ENCODE measurements at places on chromosomes 4 and X. TPM values are rescaled to one million over a fixed set of nuclear protein-coding genes. Genes with fewer than 3 reads are reported as not detected.

GRCh38 chrX:66200855-66201795 is 37.1 kb downstream of the HEPH start:
- H3K4me3 ChIP-seq = no peak overlapping the region
- H3K27ac ChIP-seq = no peak overlapping the region
- no peaks in the 10 kb centered on the region for H3K4me1 ChIP-seq
- no peaks in the 10 kb centered on the region for H3K27me3 ChIP-seq
- DNase-seq = no peak
- no peaks in the 10 kb centered on the region for H3K36me3 ChIP-seq

DNA sequence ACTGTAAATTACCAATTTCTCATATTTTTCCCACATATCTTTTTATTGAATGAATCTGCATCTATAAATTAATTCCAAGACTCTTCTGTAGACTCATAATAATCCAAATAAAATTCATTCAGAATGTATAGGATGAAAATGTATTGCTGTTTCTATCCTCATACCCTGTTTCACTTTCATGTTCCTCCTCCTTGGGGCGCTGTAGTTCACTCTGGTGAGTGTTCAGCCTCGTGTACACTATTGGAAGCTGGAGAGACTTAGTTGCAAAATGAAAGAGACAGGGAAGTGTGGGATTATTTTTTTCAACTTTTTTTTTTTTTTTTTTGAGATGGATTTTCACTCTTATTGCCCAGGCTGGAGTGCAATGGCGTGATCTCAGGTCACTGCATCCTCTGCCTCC is 296.1 kb downstream of the TLL1 start:
- no peaks in the 10 kb centered on the region for H3K4me1 ChIP-seq
- H3K4me3 ChIP-seq = no peak overlapping the region
- H3K27me3 ChIP-seq = no peaks in the 10 kb centered on the region
- H3K36me3 ChIP-seq = no peaks in the 10 kb centered on the region

DNA sequence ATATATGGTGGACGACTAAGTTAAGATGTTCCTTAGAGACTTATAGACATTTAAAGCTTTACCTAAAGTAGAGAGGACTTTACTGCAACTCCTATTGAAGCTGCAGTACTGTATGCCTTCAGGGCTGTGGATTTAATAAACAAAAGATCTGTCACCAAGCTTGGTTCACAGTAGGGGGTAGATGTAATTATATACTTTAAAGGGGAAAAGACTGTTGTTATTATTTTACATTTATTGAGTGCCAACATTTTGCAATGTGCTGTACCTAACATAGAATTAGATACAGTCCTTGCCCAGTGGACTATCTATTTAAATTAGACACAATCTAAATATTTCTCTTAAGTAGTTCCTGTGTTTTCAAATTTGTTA is 67.2 kb downstream of the SLIT2 start:
- H3K4me1 ChIP-seq = no peaks in the 10 kb centered on the region
- no peak overlapping the region for H3K27ac ChIP-seq
- H3K36me3 ChIP-seq = no peaks in the 10 kb centered on the region
- H3K27me3 ChIP-seq = no peaks in the 10 kb centered on the region
- H3K4me3 ChIP-seq = no peak overlapping the region

- no peak for DNase-seq
- H3K4me3 ChIP-seq = no peak overlapping the region
- no peaks in the 10 kb centered on the region for H3K36me3 ChIP-seq
- no peaks in the 10 kb centered on the region for H3K4me1 ChIP-seq
- H3K27ac ChIP-seq = no peak overlapping the region
These were observed 112.3 kb upstream of the IL15 start for GRCh38 chr4:141524116-141524515.

GRCh38 chr4:8545439-8545765 is 34.8 kb upstream of the GPR78 start:
- H3K4me1 ChIP-seq = no peaks in the 10 kb centered on the region
- no peaks in the 10 kb centered on the region for H3K27me3 ChIP-seq
- no peak for DNase-seq

GRCh38 chr4:25696409-25696808 is 40.8 kb downstream of the SLC34A2 start:
- no peaks in the 10 kb centered on the region for H3K4me1 ChIP-seq
- no peak for DNase-seq
- H3K27me3 ChIP-seq = no peaks in the 10 kb centered on the region

- H3K4me3 ChIP-seq = no peak overlapping the region
- H3K4me1 ChIP-seq = no peaks in the 10 kb centered on the region
- no peaks in the 10 kb centered on the region for H3K27me3 ChIP-seq
- no peak for DNase-seq
These were observed 39.8 kb upstream of the ATOH1 start for GRCh38 chr4:93788712-93789111.

DNA sequence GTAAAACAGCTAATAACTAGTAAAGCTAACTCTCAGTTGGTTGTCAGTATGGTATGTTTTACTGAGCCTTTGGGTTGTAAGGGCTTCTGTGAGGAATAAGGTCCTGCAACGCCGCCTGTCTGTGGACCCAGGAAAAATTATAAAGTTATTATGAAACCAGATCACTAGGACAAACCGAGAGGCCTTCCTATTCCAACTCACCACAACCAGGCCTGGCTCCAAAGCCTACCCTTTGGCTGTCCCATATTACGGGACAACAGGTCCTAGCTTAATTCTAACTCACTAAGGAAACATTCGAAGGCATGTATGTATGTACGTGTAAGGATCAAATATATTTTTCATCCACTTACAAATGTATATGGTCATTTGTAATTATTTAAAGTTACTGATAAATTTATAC is 1.4 kb downstream of the ANKRD17 start:
- peak overlapping the region; percentile 99 for H3K27ac ChIP-seq
- peak; percentile 73 for DNase-seq
- peak overlapping the region; percentile 61 for H3K4me3 ChIP-seq
- H3K36me3 ChIP-seq = no peaks in the 10 kb centered on the region

DNA sequence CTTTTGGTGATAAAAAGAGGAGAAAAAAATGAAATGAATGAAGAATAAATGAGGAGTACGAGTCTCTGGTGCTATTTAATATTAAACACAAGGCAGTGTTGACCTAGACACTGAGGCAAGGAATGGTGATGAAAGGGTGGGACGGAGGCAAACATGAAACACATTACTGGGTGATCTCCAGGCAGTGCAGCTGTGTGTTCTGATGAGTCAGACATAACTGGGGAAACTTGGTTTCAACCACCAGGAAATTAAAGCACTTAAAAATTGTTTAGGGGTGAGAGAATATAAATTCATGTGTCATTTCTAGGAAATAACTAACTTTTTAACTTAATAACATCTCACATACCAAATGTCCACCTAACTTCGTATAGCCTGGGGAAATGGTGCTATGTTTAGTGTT is 19.7 kb upstream of the CXCL6 start:
- no peaks in the 10 kb centered on the region for H3K36me3 ChIP-seq
- no peak overlapping the region for H3K27ac ChIP-seq
- H3K4me3 ChIP-seq = no peak overlapping the region
- no peaks in the 10 kb centered on the region for H3K4me1 ChIP-seq

- no peak overlapping the region for H3K4me3 ChIP-seq
- DNase-seq = no peak
- peaks cover 68% of the 10 kb centered on the region for H3K27me3 ChIP-seq
- H3K4me1 ChIP-seq = no peaks in the 10 kb centered on the region
- H3K27ac ChIP-seq = no peak overlapping the region
- H3K36me3 ChIP-seq = no peaks in the 10 kb centered on the region
These were observed 19.9 kb upstream of the DUSP9 start for GRCh38 chrX:153626863-153627674.

GRCh38 chr4:16995451-16995850 is 97.0 kb upstream of the LDB2 start:
- no peaks in the 10 kb centered on the region for H3K27me3 ChIP-seq
- no peak overlapping the region for H3K27ac ChIP-seq
- H3K36me3 ChIP-seq = no peaks in the 10 kb centered on the region

GRCh38 chrX:150848914-150849365 is 49.5 kb downstream of the CD99L2 start:
- no peak overlapping the region for H3K27ac ChIP-seq
- H3K27me3 ChIP-seq = peaks cover 14% of the 10 kb centered on the region
- no peaks in the 10 kb centered on the region for H3K4me1 ChIP-seq

DNA sequence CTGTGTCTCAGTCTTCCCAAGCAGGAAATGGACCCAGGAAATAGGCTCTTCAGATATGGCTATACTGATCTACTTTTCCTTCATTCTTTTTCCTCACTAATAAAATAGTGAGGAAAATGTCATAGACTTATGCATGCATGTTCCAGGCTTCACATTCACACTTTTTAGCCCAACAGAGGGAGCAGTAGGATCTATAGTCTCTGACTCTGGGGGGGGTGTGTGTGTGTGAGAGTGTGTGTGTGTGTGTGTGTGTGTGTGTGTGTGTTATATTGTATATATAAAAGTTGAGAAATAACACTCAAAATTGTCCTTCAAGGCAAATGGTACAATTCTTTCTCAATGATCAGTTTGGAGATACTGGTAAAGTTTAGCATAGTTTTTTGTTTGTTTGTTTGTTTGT is 297.2 kb upstream of the GALNT7 start:
- no peaks in the 10 kb centered on the region for H3K27me3 ChIP-seq
- H3K36me3 ChIP-seq = no peaks in the 10 kb centered on the region
- H3K27ac ChIP-seq = no peak overlapping the region

DNA sequence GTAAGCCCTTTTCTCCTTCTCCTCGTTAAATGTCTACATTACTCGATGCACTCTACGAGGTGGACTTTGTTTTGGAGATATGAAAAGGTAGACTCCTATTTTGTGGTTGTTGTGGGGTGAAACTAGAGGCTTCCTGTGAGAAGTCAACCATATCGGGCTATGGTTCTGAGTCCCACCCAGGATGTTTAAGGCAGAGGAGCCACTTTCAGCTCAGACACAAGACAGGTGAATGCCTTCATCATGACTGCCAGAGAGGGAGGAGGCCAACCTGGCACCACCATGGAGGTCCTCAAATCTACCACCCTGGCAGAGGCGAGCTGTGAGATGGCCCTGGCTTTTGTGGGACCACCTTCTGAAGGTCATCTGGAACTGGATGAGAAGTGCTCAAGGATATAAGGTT is 154.4 kb upstream of the KLF3 start:
- no peak overlapping the region for H3K4me3 ChIP-seq
- no peaks in the 10 kb centered on the region for H3K4me1 ChIP-seq
- H3K36me3 ChIP-seq = no peaks in the 10 kb centered on the region
- no peak overlapping the region for H3K27ac ChIP-seq
- no peaks in the 10 kb centered on the region for H3K27me3 ChIP-seq

- no peaks in the 10 kb centered on the region for H3K36me3 ChIP-seq
- no peak overlapping the region for H3K4me3 ChIP-seq
- no peak overlapping the region for H3K27ac ChIP-seq
- no peaks in the 10 kb centered on the region for H3K27me3 ChIP-seq
- no peaks in the 10 kb centered on the region for H3K4me1 ChIP-seq
These were observed 344.0 kb upstream of the NWD2 start for GRCh38 chr4:36900446-36900987.

- peaks cover 13% of the 10 kb centered on the region for H3K27me3 ChIP-seq
- H3K4me1 ChIP-seq = no peaks in the 10 kb centered on the region
- H3K36me3 ChIP-seq = no peaks in the 10 kb centered on the region
These were observed 34.1 kb upstream of the ASMTL start for GRCh38 chrX:1486749-1487361.

- peaks cover 3% of the 10 kb centered on the region for H3K4me1 ChIP-seq
- H3K27me3 ChIP-seq = no peaks in the 10 kb centered on the region
- no peaks in the 10 kb centered on the region for H3K36me3 ChIP-seq
- H3K27ac ChIP-seq = peak overlapping the region; percentile 69
These were observed 6.1 kb downstream of the ACOX3 start for GRCh38 chr4:8434251-8435073.

- no peak overlapping the region for H3K27ac ChIP-seq
- H3K27me3 ChIP-seq = no peaks in the 10 kb centered on the region
- no peaks in the 10 kb centered on the region for H3K4me1 ChIP-seq
- H3K36me3 ChIP-seq = no peaks in the 10 kb centered on the region
- H3K4me3 ChIP-seq = no peak overlapping the region
These were observed 36.6 kb upstream of the PTPN13 start for GRCh38 chr4:86557526-86557925.

GRCh38 chr4:20249333-20249732 is 2.4 kb upstream of the SLIT2 start:
- no peak overlapping the region for H3K4me3 ChIP-seq
- peaks cover 4% of the 10 kb centered on the region for H3K4me1 ChIP-seq
- H3K27ac ChIP-seq = no peak overlapping the region
- peaks cover 16% of the 10 kb centered on the region for H3K27me3 ChIP-seq

- H3K36me3 ChIP-seq = no peaks in the 10 kb centered on the region
- H3K4me3 ChIP-seq = no peak overlapping the region
- no peak for DNase-seq
These were observed 37.8 kb downstream of the PPM1K start for GRCh38 chr4:88246600-88246999.

DNA sequence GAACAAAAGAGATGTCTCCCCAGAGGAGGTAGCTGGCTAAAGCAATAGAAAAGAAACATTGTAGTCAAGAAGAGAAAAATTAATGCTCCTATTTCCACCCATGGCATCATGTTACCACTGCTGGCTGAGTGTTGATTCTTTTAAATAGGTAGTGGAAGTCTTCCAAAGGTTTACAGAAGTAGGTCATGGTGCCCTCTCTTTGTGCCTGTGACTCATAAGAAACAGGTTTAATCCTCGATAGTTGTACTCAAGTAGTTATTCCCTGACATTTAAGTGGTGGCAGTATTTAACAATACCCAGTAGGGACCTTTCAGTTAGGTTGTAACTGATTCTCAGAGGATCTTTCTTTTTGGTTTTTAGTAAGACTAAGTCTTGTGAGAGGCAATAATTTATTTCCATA is 247.8 kb downstream of the TEX13A start:
- H3K27ac ChIP-seq = no peak overlapping the region
- H3K36me3 ChIP-seq = no peaks in the 10 kb centered on the region
- DNase-seq = no peak
- no peak overlapping the region for H3K4me3 ChIP-seq
- H3K27me3 ChIP-seq = no peaks in the 10 kb centered on the region

DNA sequence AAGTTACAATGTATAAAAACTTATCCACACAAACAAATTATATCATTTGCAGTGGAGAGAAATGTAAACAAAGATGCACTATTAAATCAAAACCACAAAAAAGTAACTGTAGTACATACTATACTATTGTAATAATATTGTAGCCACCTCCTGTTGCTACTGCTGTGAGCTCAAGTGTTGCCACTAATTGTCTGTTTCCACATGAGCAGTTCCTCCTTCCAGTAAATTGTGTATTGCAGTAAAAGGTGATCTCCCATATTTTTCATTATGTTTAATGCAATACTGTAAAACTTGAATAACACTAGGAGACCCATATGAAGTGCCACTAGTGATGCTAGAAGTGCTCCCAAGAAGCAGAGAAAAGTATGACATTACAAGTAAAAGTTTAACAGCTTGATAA is 11.7 kb downstream of the LIN54 start:
- no peak for DNase-seq
- H3K4me1 ChIP-seq = no peaks in the 10 kb centered on the region
- no peak overlapping the region for H3K27ac ChIP-seq
- H3K36me3 ChIP-seq = no peaks in the 10 kb centered on the region
- no peaks in the 10 kb centered on the region for H3K27me3 ChIP-seq

F8 gene
- 16.1 TPM for total RNA-seq

CXorf49 gene
- total RNA-seq = not detected

VCX3A gene
- total RNA-seq = not detected

USP17L11 gene
- total RNA-seq = not detected

RHOXF1 gene
- 1.9 TPM for total RNA-seq

USP26 gene
- total RNA-seq = not detected

ANK2 gene
- 145 TPM for total RNA-seq

FRMPD3 gene
- 0.59 TPM for total RNA-seq

RGN gene
- total RNA-seq = 2.6 TPM
